ENCODE measurements at places on chromosomes 6 and 20.
A peak's percentile ranks its signal among the peaks of the same experiment; 100 is the strongest.

DNA sequence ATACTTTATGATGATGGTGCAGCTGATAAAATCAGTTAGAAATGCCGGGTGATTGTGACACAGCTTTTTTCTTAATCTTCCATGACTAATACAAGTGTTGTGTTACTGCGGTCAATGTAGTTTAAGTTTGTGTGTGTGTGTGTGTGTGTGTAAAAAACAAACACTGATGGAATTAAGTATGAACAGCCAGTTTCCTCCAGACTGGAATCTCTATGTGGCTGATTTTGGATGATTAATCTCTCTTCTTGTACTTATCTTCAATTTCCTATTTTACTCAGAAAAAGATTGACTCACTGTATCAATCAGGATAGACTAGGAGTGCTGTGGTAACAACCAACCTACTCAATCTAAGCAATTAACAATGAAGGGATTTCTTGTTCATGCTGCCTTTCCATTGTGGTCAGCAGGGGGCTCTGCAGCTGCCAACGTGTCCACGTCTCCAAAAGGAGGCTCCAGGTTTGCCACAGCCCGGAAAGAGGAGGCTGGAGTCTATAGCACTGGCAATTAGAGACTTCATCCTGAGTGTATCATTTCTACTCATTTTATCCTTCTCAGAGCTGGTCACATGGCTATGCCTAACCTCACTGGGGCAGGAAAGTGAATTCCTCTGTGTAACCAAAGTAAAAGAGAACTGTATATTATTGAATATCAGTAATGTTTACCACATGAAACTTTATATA is 107.7 kb downstream of the CD109 start:
- DNase-seq = peak; percentile 97

- peak; percentile 18 for DNase-seq
Measured at GRCh38 chr6:99613409-99613704, 6.7 kb downstream of the PRDM13 start.

GRCh38 chr6:18260448-18261106 is 3.8 kb downstream of the DEK start:
- DNase-seq = peak; percentile 36

DNA sequence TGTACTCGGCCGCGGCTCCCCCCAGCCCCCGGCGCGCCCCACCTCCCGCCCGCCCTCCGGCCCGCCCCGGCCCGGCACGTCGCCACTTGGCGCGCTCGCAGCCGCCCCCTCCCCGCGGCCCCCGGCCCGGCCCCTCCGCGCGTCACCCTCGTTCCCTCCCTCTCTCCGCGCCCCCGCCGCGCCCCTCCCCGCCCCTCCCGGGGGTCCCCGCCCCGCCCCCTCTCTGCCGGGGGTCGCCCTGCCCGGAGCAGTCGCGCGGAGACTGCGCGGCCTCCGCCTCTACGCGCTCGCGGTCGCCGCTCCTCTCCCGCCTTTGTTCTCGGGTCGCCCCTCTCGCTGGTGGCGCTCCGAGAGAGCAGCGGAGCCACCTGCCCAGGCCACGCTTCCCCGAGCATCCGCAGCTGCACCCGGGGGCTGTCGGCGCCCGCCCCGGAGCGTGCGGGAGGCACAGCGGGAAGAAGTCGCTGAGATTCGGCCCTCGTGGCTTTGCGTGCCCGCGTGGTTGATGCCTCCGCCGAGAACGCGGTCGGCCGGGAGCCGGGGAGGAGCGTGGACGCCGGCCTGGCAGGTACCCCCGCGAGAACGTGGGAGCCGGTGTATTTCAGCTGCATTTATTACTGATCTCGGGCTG is at the start of gene PHF10:
Gene PHF10, minus strand, starts transcription at position 7 of the 631 bp plus-strand sequence. CDS start 569 bp downstream, outside the sequence.
- DNase-seq = peak; percentile 24

- DNase-seq = no peak
Measured at GRCh38 chr20:33664085-33664761, 2.1 kb downstream of the C20orf144 start.

GRCh38 chr20:60589623-60590022 is 631.4 kb downstream of the CDH26 start:
- peak; percentile 3 for DNase-seq

DNA sequence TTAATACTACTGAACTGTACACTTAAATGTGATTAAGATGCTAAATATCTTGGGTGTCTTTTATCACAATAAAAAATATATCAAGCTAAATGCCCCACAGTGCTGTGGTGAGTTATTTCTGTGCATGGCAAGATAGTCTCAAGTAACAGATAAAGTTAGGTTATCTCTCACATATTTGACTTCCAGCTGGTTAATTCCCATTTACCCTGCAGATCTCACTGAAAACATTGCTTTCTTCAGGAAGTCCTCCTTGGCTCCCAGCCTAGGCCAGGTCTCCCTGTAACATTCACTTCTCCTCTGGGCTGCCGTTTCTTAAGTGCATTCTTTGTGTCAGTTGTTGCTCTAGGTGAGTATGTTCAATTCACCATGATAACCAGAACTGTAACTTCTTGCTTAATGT is 59.1 kb downstream of the SLC22A1 start:
- DNase-seq = no peak
